ENCODE measurements at places on chromosomes 12 and 14.

- no peak for DNase-seq
Observed at GRCh38 chr14:49970474-49971147, 77.7 kb downstream of the ARF6 start.

DNA sequence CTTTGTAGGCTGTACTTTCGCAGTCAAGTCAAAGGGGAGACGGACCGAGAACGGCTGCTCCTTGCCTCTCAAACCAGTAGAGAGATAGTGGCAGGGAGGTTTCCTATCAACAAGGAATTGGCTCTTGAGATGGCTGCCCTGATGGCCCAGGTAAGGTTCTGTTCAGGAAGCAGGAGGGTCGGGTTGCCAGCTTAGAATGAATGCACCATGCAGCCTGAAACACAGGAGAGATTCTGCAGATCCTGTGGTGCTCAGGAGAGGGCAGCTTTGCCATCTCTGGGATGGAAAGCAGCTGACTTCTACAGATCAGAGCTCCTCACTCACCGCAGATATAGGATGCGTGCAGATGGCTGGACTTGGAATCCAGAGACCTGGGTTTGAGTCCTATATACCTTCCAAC is 18.0 kb downstream of the PIGH start:
- no peak for DNase-seq

- no peak for DNase-seq
Observed at GRCh38 chr12:75630091-75630490, 118.7 kb upstream of the KRR1 start.

- peak; percentile 47 for DNase-seq
Observed at GRCh38 chr14:40694023-40694422, 912.7 kb upstream of the LRFN5 start.

DNA sequence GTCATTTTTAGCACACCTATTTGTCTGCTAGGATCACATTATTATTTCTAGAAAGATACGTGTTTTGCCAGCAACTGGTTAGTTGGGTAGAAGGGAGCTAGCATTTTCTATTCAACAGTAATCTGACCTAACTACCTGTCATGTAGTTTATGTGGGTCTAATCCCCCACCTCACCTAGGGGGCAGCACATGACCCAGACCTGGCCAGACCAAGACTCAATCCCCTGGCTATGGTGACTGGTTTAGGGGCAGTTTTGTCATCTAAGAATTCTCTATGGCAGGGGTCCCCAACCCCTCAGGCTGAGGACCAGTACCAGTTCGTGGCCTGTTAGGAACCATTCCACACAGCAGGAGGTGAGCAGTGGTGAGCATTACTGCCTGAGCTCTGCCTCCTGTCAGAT is 29.5 kb upstream of the EVL start:
- no peak for DNase-seq

GRCh38 chr12:55256831-55257230 is 12.4 kb downstream of the OR6C74 start:
- no peak for DNase-seq

- DNase-seq, result no peak
Observed at GRCh38 chr14:104939666-104940410, 15.2 kb downstream of the PLD4 start.

GRCh38 chr12:93419388-93420034 is 22.2 kb downstream of the UBE2N start:
- no peak for DNase-seq

DNA sequence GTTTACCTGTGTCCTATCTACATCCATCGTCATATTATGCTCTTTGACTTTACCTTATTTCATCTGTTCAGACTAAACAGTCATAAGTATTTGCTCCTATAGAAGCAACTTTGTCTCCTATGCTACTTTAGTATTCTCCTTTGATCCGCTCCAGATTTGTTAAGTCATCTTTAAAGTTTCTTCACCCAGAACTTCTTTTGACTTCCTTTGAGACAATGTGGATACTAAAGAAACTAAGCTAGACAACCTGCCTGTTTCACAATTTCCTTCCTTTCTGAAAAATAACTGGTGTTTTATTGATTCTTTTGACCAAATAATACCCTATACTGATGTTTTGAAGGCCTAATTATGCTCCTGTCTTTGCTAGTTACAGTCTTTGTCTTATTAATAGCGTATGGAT is 30.0 kb upstream of the LRRK2 start:
- DNase-seq, result no peak

DNA sequence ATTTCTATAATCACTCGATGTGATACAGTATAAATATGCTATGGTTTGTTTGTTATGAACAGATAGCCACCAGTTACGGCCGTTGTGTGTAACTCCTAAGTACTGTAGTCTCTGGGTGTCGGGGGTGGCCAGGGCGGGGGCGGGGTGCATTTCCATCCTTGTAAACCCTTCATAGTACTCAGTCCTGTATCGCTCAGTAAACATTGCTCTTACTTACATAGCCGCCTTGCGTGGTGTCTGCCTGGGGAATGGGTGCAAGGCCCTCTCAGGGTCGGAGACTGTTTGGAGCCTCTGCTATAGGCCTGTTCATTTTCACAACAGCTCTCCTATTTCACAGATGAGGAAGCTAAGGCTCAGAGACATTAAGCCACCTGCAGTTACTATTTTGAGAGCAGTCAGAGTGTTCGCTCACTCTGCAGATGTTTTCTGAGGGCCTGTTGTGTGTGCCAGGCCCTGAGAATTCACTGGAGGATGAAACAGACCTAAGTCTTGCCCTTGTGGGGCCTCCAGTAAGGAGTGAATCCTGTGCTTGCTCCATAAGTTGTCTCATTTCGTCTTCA is 42.5 kb downstream of the JDP2 start:
- DNase-seq, result no peak

- DNase-seq, result no peak
Observed at GRCh38 chr14:97306133-97306759, 509.1 kb downstream of the VRK1 start.

- peak; percentile 17 for DNase-seq
Observed at GRCh38 chr14:100871234-100872186, 32.0 kb downstream of the RTL1 start.

- peak; percentile 96 for DNase-seq
Observed at GRCh38 chr14:61564618-61565091, 130.7 kb upstream of the HIF1A start.

DNA sequence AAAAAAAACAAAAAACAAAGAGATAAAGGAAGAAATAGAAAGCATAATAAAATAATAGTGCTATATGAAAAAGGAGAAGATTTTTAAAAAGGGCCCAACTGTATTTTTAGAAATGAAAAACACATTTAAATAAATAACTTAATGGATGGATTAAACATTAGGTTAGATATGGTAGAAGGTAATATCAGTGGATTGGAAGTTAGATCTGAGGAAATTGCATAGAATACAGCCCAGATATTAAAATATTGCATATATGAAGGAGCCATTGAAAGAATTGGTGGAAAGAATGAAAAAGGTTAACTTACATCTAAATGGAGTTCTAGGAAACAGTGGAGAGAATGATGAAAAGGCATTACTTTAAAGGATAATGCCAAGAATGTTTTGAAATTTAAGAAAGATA is 27.8 kb downstream of the CACNA1C start:
- DNase-seq, result no peak

- no peak for DNase-seq
Observed at GRCh38 chr12:109722721-109723094, 9.1 kb downstream of the FAM222A start.

GRCh38 chr12:114685320-114685781 is 1.4 kb upstream of the TBX3 start:
- DNase-seq, result no peak

DNA sequence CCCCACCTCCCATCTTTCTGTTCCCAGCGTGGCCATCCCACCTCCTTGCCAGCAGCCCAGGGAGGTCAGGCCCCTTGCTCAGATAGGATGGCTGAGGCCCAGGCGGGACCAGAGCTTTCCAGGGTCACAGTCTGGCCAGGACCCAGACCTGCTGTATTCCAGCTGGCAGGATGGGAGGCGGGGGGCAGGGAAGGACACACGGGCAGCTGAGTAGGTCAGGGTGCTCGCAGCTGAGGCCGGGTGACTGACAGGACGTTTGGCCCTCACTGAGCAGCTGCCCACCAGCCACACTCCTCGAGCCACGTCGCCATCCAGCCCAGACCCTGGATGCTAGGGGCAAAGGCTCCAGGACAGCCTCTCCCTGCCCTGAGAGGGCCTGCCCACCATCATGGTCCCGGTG is 4.0 kb downstream of the NUDT14 start:
- no peak for DNase-seq

GRCh38 chr14:54300881-54301280 is 95.9 kb upstream of the CDKN3 start:
- DNase-seq, result no peak

- DNase-seq, result no peak
Observed at GRCh38 chr14:30125322-30125979, 197.8 kb upstream of the PRKD1 start.

DNA sequence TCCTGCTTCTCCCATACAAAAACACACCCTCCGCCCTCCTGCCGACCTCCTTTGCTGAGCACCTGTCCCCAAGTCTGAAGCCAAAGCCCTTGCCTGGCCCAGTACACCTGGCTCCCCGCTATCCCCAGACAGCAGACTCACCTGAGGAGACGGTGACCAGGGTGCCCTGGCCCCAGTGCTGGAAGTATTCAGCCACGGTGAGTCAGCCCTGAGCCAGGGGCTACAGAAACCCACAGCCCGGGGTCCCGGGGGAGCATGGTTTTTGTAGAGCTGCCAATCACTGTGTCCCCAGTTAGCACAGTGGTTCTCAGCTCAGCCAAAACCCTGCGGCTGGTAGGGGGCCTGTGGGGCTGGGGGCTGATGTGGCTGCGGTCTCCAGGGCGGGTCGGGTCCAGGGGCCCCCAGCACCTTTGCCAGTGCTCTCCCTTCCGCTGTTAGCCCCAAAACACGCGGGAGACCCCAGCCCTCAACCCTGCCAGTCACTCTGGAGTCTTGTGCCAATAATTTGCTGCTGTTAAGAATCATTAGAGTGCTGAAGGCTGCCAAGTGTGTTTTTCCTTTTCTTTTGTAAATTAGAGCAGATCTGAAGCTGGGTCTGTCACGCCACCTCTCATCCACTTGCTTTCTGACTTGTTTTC is 339.0 kb downstream of the TMEM121 start:
- no peak for DNase-seq

DNA sequence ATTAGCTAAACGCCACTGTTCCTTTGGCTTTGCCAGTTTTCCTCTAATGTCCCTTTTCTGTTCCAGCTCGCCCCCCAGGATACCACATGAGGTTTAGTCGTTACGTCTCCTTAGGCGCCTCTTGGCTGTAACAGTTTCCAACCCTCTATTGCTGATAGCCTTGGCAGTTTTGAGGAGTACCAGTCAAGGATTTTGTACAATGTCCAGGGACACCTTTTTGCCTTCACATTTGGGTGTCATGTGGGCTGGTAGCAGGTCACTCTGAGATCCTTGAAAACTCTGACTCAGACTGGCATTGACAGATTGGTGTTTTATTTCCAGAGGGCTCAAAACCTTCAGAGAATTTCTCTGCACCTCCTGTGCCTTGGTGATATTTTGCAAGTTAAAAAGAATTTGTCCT is 14.1 kb downstream of the SH2B3 start:
- DNase-seq, result no peak

- DNase-seq, result no peak
Observed at GRCh38 chr14:103693515-103693914, 21.7 kb downstream of the XRCC3 start.

DNA sequence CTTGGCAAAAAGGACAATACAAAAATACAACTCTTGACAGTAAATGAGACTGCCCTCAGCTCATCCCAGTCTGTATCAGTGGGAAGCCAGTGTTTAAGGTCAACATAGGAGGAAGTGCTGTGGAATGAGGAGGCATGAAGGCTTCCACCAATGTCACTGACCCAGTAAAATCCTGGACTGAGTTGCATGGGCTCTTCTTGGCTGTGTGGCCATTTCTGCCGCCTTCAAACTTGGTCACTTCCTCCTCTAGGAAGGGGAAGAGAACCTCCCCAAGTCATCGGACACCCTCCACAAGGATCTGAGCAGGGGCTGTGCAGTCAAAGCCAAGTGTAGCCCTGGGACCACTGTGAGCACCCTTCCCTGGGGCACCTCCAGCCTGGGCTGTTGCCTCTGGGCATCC is 11.9 kb downstream of the GPR68 start:
- DNase-seq, result no peak

- DNase-seq, result no peak
Observed at GRCh38 chr12:30631740-30632139, 63.9 kb downstream of the IPO8 start.

- DNase-seq, result no peak
Observed at GRCh38 chr14:65892315-65892714, 479.8 kb downstream of the FUT8 start.

DNA sequence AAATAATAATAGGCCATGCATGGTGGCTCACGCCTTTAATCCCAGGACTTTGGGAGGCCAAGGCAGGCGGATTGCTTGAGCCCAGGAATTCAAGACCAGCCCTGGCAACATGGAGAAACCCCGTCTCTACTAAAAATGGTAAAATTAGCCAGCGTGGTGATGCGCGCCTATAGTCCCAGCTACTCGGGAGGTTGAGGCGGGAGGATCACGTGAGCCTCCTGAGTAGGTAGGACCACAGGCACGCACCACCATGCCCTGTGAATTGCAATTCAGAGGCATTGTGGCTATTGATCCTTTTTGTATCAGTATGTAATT is 2.3 kb downstream of the ARHGDIB start:
- no peak for DNase-seq

GRCh38 chr14:77251870-77252269 is 19.1 kb downstream of the NGB start:
- no peak for DNase-seq

- no peak for DNase-seq
Observed at GRCh38 chr14:75619548-75619947, 41.1 kb downstream of the ERG28 start.

DNA sequence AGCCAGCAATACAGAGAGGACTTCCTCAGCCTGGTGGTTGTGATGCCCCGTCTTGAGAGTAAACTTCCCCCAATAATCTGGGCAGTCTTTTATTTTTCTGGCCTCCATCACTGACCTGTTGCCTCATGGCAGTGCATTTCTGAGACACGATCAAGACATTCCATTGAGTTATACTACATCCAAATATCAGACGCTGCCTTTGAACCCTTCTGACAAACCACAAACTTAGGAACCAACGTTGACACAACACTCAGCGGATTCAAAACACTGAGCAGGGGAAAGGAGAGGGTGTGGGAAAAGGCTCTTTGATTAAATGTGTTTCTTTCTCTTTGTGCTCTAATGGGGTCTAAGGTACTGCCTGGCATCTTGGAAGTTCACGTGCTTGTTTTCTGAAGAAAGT is 100.7 kb upstream of the TBX5 start:
- DNase-seq, result no peak

DNA sequence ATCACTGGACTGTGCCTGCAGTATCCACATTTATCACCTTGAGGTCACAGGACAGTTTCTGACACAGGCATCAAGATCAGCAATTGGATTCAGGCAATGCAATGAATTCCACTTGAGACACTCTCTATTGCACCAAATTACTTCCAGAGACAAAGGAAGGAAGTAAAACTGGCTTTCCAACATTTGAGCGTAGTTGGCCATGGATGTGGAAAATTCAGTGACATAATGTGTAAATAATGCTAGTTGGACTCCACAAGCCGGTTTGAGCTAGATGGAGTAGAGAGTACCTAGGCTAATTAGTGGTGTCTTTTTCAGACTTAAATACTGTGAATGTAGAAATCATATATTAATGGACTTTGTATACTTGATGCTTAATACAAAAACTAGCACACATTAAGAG is 168.3 kb upstream of the SYT1 start:
- DNase-seq, result no peak

- no peak for DNase-seq
Observed at GRCh38 chr14:20499108-20499507, 6.2 kb upstream of the RNASE10 start.
